ENCODE measurements at places on chromosomes 11 and 22. TPM values are rescaled to one million over a fixed set of nuclear protein-coding genes. Genes with fewer than 3 reads are reported as not detected.

Gene WNT11
- 1.9 TPM for total RNA-seq

Gene MYEOV
- 135 TPM for total RNA-seq

Gene KCNJ1
- total RNA-seq: 0.15 TPM

Gene RIMBP3C
- total RNA-seq: 0.15 TPM

Gene ADM2
- 12.8 TPM for total RNA-seq

Gene NAALADL1
- total RNA-seq: not detected

Gene KRTAP5-7
- not detected for total RNA-seq

Gene PAMR1
- not detected for total RNA-seq

Gene APOL3
- 0.49 TPM for total RNA-seq

Gene CTSD
- 127 TPM for total RNA-seq

Gene CASP4
- total RNA-seq: 21.1 TPM

Gene OR52N2
- total RNA-seq: not detected

Gene BIK
- 31.0 TPM for total RNA-seq

Gene APOL6
- 0.84 TPM for total RNA-seq

Gene ART1
- total RNA-seq: not detected

Gene FOSL1
- 125 TPM for total RNA-seq

Gene DRD2
- not detected for total RNA-seq

Gene MAJIN
- not detected for total RNA-seq

Gene HSPB2
- not detected for total RNA-seq

Gene DBX1
- total RNA-seq: not detected

Gene NPAS4
- not detected for total RNA-seq

- no peaks in the 10 kb centered on the region for H3K27me3 ChIP-seq
- H3K4me1 ChIP-seq: no peaks in the 10 kb centered on the region
- no peaks in the 10 kb centered on the region for H3K36me3 ChIP-seq
Observed at GRCh38 chr11:133919330-133920108, 37.2 kb downstream of the IGSF9B start.

DNA sequence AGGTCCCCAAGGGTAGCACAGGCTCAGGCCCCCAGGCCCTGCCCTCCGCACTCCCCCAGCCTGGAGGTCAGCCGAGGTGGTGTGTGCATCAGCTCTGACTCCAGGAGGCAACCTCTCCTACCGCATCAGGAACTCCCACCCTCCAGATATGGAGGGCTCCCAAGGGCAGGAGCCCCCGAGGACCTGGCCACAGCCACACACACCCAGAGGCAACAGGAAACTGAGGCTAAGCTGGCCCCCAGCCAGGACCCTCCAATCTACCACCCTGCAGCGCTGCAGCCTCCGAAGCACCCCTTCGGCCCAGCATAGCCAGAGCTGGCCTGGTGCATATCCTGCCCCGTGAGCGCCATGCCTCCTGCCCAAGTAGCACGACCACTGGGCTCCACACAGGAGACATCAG, 104.0 kb downstream of the MED15 start:
- DNase-seq: no peak
- H3K27ac ChIP-seq: no peak overlapping the region
- H3K36me3 ChIP-seq: no peaks in the 10 kb centered on the region
- H3K27me3 ChIP-seq: no peaks in the 10 kb centered on the region
- no peak overlapping the region for H3K4me3 ChIP-seq

- H3K4me3 ChIP-seq: no peak overlapping the region
- DNase-seq: no peak
- no peaks in the 10 kb centered on the region for H3K27me3 ChIP-seq
- peak overlapping the region; percentile 33 for H3K27ac ChIP-seq
Observed at GRCh38 chr22:31680861-31681341, 18.9 kb upstream of the PISD start.

DNA sequence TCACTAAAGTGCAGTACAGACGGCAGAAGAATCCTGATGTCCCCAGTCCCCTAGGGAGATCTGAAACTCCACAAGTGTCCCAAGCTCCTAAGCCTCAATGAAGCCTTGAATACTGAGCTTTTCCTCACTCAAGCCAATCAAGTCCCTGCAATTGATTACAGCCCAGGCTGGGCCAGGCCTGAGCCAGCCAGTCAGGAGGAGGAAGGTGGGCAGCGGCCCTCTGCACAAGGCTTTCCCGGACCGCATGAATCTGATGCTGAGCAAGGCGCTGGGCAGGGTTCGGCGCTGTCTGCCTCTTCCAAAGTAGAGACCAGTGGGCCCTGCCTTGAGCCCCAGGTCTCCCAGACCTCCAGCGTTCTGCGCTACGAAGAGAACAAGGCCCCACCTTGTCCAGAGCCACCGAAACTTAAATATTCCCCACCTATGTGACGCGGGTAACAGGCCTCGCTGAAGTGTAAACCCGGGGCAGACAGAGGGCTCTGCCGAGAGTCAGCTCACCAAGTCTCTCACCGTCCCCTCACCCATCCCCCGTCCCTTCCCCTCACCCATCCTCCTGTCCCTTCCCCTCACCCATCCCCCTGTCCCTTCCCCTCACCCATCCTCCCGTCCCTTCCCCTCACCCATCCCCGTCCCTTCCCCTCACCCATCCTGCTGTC, 63.2 kb downstream of the SCUBE1 start:
- no peaks in the 10 kb centered on the region for H3K27me3 ChIP-seq
- H3K27ac ChIP-seq: no peak overlapping the region
- H3K4me3 ChIP-seq: no peak overlapping the region
- DNase-seq: no peak
- no peaks in the 10 kb centered on the region for H3K36me3 ChIP-seq

DNA sequence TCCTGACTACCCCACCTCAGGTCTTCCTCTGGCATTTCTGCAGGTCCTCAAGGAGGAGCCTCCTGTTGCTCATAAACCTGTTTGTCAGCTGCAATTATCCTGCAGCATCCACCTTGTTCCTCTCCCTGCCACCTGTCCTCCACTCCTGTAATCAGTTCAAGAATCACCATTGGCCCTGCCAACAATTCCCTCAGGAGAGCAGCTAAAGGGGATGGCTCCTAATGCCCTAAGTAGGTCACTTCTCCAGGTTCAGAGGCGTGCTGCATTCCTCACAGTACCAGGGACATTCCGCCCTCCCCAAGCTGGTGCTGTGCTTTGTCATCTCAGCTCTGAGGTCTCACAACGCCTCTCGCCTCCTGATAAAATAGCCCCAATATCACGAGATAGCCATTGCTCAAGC, 2.1 kb downstream of the CLDN25 start:
- no peak overlapping the region for H3K4me3 ChIP-seq
- H3K4me1 ChIP-seq: peaks cover 4% of the 10 kb centered on the region

DNA sequence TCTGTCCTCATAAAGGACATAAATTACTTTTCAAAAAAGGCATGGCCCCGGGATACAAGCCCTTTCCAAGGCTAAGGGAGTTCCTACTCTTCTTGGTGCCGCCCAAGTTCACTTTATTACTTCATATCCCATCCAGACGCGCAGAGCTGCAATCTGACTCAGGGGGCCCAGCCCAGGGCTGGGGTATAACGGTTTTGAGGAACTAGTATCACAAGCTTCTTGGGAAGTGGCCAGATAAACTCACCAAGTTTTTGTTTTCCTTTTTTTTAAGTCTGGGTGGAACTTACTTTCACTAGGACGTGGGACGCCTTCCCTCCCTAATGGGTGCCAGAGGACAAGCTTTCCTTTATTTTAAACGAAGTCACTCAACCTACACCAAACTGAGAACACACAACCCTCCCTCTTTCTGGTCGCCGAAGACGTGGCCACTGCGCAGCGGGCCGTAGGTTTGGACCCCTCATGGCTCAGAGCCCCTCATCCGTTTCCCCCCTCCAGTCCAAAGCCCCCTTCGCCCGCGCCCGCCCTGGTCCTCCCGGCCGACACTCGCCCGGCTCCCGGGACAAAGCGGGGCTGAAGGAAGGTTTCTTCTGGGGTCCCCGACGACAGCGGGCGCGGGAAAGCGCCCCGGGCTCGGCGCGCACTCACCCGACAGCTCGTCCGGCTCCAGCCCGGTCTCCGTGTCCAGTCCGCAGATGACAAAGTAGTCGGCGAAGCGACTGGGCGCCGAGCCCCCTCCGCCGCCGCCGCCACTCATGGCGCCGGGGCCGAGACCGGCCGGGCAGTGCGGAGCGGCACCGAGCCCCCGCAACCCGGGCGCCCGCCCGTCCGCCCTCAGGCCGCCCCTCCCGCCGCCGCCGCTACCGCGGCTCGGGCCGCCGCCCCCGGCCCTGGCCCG, 587 bp downstream of the DENND5A start:
- H3K27me3 ChIP-seq: no peaks in the 10 kb centered on the region
- peak overlapping the region; percentile 76 for H3K27ac ChIP-seq
- H3K36me3 ChIP-seq: no peaks in the 10 kb centered on the region
- DNase-seq: no peak
- H3K4me1 ChIP-seq: peaks cover 34% of the 10 kb centered on the region

DNA sequence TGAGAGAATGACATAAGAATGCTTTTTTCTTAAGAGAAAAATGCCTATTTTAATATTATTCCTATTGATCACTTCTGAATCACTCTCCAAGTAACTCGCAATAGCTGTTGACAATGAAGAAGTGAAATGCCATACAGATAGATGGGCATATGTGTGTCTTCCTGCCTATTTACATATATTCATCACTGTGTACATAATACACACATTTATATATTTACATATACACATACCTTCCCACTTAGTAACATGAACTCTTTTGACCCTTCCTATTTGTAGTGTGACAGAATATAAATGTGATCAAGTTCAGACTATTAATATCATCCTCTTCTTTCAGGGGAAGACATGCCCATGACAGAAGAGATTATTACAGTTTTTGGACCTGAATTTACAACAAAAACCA, 756.7 kb downstream of the DLG2 start:
- H3K27ac ChIP-seq: no peak overlapping the region
- no peaks in the 10 kb centered on the region for H3K36me3 ChIP-seq
- DNase-seq: no peak
- no peak overlapping the region for H3K4me3 ChIP-seq

- no peaks in the 10 kb centered on the region for H3K4me1 ChIP-seq
- H3K27me3 ChIP-seq: no peaks in the 10 kb centered on the region
- no peaks in the 10 kb centered on the region for H3K36me3 ChIP-seq
- H3K27ac ChIP-seq: no peak overlapping the region
- H3K4me3 ChIP-seq: no peak overlapping the region
Observed at GRCh38 chr11:12319988-12320387, 57.4 kb upstream of the PARVA start.

DNA sequence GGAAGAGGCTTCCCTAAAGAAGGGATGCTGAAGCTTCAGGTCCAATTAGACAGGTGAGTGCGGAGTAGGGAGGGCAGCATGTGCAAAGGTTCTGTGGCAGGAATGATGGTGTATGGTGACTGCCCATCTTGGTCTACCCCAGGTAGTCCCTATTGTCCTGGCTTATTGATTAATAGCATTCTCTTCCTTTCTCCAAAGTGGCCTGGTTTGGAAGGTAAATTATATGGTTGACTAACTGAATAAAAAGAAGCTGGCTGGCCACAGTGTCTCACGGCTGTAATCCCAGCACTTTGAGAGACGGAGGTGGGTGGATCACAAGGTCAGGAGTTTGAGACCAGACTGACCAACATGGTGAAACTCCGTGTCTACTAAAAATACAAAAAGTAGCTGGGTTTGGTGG, 230.5 kb downstream of the MIAT start:
- H3K36me3 ChIP-seq: no peaks in the 10 kb centered on the region
- H3K27me3 ChIP-seq: peaks cover 56% of the 10 kb centered on the region
- DNase-seq: no peak
- H3K4me1 ChIP-seq: no peaks in the 10 kb centered on the region
- H3K27ac ChIP-seq: no peak overlapping the region

GRCh38 chr11:9231848-9232177, 33.3 kb downstream of the DENND5A start:
- no peaks in the 10 kb centered on the region for H3K4me1 ChIP-seq
- H3K27ac ChIP-seq: no peak overlapping the region
- no peaks in the 10 kb centered on the region for H3K36me3 ChIP-seq
- no peak for DNase-seq
- H3K4me3 ChIP-seq: no peak overlapping the region

GRCh38 chr11:59551659-59552521, 40.6 kb downstream of the OR4D9 start:
- peak; percentile 55 for DNase-seq
- H3K4me3 ChIP-seq: peak overlapping the region; percentile 40
- H3K27me3 ChIP-seq: no peaks in the 10 kb centered on the region
- no peaks in the 10 kb centered on the region for H3K36me3 ChIP-seq

DNA sequence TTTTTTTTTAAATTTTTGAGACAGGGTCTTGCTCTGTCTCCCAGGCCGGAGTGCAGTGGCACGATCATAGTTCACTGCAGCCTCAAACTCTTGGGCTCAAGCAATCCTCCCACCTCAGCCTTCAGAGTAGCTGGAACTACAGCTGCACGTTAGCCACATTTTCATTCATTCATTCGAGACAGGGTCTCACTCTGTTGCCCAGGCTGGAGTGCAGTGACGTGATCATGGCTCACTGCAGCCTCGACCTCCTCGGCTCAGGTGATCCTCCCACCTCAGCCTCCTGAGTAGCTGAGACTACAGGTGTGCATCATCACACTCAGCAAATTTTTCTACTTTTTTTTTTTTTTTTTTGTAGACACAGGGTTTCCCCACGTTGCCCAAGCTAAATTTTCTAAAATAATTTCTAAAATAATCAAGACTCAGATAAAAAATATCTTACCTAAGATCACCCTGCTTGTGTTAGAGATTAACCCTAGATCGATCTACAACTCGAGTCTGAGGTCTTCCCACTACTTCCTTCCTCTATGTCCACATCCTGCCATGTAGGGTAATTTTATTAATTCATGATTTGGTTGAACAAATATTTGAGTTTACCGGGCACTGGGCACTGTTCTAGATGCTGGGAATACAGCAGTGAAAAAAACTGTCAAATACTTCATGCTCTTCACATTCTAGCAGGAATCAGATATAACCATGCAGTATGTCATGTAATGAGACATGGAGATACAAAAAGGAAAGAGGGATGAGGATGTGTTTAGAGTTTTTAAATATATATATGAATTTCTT, 15.1 kb downstream of the EIF4G2 start:
- no peak overlapping the region for H3K27ac ChIP-seq
- H3K4me3 ChIP-seq: no peak overlapping the region
- H3K4me1 ChIP-seq: no peaks in the 10 kb centered on the region
- H3K27me3 ChIP-seq: no peaks in the 10 kb centered on the region
- peaks cover 17% of the 10 kb centered on the region for H3K36me3 ChIP-seq
- no peak for DNase-seq

- H3K4me1 ChIP-seq: peaks cover 39% of the 10 kb centered on the region
- no peak overlapping the region for H3K27ac ChIP-seq
- no peak for DNase-seq
- no peaks in the 10 kb centered on the region for H3K36me3 ChIP-seq
- no peak overlapping the region for H3K4me3 ChIP-seq
Observed at GRCh38 chr11:95152876-95153856, 63.5 kb downstream of the ENDOD1 start.

Measured in HCT116 (cell line).